ENCODE measurements at places on chromosomes 4 and X.

DNA sequence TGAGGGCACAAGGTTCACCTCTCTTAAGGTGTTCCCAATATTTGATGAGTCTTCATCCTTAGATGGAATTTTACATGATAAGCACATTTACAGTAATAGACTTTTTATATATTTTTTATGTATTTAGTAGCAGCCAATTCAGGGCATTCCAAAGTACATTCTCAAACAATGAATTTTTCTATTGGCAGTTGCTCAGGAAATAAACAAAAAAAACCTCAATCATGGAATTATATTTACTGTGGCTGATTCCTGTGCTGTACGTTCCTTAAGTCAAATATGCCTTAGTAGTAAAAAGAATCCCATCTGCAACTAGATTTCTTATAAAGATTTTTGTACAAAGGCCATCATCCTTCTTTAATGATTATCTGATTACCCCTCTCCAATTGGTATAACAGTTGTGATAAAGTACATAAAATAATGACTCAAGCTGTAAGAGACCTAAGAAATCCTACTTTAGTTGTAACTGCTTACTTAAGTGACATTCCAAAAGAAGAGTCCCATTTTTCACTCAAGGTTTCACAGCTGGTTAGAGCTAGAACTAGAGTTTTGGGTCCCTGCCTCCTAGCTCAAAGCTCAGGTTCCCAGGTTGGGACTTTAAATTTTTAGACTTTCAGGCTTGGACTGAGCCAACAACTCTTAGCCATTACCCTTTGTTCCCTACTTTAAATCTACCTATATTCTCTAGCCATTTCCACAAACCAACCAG, 152.7 kb downstream of the FHIP1A start:
- no peak for DNase-seq

GRCh38 chr4:23232987-23233386, 540.2 kb downstream of the GBA3 start:
- DNase-seq, result no peak

DNA sequence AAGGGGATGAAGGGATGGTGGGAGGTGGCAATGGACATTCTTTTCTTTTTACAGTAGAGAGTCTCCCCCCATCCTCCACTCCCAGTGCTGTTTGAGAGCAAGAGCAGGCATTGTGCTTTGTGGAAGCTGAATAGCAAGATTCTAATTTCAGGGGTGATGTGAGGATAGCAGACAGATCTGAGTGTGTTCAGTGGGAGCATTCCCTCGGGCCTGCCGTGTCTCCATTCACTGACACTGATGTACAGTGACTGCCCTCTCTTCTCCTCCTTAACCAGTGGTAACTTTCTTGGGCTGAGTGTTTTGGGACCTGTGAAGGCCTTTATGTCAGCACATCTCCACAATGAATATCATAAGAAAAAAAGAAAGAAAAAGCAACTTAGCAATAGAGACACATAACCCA, 396.6 kb upstream of the RPS6KA3 start:
- DNase-seq, result no peak

DNA sequence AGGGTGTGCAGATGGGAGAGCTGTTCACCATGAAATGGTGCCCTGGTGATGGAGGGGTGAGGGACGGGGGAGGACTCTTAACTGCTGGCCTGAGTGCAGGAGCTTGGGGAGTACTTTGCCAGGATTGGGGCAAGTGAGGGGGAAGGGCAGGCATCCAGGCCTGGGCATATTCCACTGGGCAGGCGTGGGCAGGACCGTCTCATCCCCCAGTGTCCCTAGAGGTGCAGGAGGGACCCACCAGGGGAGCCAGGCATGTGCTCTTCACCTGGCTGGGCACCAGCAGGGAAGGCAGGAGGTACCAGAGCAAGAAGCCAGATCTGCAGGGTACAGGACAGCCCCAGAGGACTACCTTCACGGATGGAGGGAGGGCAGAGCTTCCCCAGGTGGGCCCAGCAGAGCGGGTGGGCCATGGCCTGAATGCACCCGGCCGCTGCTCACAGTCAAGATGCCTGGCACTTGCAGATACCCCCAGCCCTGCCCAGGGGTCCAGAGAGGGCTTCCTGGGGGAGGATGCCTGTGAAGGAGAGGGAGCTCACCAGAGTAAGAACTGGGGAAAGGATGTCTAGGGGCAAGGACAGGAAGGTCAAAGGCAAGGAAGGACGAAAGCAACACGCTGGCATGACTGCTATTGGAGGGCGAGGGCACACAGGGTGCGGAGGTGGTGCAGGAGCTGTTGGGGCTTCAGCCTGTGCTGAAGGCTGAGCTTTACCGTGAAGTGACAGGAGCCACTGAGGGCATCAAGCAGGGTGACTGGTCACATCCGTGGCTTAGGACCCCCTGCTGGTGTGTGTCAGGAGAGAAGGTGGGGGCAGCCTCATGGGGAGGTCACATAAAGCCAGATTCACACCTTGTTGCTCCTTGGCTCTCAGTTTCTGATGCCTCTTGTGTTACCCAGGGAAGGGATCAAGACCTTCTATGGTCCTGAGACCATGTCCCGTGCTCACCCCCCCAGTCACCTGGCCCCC, 68.2 kb upstream of the NKX1-1 start:
- no peak for DNase-seq

GRCh38 chr4:181168011-181168805, 1075.0 kb upstream of the TENM3 start:
- DNase-seq, result no peak

DNA sequence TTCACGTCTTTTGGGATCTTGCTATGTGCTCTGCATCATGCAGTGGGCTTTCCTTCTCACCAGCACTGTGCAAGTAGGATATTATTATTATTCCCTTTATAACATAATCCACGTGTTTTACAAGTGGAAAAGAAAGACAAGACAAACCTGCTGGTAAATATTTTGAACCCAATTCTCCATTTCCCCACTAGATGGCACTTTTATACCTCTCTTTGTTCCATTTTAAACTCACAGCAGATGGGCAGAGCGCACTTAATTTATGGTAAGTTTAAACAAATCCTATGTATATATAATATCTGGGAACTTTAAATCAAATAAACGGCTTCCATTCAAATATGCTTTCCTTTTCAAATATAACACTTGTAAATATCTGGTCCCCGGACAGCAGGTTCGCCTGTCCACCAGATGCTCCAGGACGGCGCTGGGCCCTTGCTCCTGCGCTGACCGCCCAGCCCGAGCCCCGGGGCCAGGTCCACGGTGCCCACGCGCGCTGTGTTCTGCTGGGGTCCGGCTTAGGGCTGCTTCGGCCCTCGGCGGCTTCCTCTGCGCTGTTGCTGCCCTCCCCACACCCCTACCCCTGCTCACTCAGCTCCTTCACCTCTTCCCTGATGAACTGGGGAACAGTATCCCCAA, 31.1 kb downstream of the F11 start:
- DNase-seq, result no peak
